ENCODE measurements at places on chromosomes 7 and 10.

- DNase-seq = no peak
Observed at GRCh38 chr7:2033586-2034135, 199.1 kb downstream of the MAD1L1 start.

DNA sequence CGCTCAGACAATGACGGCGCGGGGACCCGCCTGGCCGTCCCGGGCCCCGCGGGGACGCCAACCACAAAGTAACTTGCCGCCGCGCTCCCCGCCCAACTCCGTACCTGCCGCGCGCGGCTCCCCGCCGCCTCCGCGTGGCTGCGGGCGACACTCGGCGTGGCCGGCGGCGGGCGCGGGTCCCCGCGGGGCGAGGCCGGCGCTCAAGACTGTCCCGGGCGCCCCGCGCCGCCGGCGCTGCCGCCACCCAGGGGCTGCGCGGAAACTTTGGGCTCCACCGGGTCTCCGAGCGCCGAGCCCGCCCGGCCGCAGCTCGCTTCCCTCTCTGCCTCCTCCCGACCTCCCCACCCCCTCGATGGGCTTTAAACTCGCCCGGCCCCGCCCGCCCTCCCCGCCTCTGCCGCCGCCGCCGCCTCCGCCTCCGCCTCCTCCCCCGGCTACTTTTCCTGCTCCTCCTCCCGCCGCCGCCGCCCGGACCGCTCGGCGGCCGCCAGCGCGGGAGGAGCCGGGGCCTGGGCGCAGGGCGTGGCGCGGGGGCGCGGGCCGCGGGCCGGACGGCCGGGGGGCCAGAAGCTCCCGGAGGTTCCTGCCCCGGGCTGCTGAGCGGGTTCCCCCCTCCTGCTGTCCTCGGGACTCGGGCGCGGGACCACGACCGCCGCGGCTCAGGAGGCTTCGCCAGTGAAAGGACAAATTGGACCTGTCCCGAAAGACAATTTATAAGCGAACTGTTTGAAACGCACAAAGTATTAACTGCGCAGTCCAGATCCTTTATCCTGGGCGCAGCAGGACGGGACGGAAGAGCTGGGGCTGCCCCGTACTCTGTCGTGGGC lies 10.6 kb upstream of the GRB10 start:
- no peak for DNase-seq

- DNase-seq = no peak
Observed at GRCh38 chr10:91006752-91007346, 86.0 kb upstream of the ANKRD1 start.

GRCh38 chr7:125636320-125636962 lies 706.8 kb upstream of the POT1 start:
- DNase-seq = no peak

- no peak for DNase-seq
Observed at GRCh38 chr10:123429706-123430221, 236.4 kb upstream of the GPR26 start.

DNA sequence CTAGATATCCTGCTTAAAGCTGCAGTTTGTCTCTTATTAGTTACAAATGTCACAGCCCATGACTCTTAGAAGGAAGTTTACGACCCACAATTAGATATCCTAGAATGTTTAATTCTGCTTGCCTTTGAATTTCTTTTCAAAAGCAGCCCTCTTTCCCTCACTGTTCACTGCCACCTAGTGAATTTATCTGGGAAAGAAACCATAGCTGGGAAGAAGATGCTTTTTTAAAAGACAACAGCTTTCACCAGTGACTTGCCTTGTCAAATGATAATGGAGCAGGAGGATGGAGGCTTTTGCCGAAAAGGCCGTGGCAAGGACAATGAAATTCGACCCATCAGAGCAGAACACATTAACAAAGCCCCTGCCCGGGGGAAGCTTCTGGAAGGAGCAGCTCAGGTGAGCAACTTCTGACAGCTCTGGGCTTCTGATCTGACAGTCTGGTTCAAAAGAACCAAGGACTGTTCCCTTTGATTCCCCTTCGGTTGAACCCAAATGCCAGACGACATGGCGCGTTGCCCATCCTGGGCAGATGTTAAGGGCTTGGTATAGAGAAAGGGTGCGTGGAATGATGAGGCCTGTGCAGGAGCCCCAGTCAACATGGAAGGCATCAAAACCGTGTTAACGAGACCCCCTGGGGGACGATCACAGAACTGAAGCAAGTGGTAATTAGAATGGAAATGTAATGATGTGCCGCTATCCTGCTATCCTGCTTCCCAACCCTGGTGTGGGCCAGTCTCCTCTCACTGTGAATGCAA lies 236.8 kb downstream of the FRMD4A start:
- peak; percentile 24 for DNase-seq

- no peak for DNase-seq
Observed at GRCh38 chr7:123633553-123633952, 22.1 kb upstream of the LMOD2 start.

GRCh38 chr10:16993186-16993585 lies 136.4 kb downstream of the CUBN start:
- no peak for DNase-seq

DNA sequence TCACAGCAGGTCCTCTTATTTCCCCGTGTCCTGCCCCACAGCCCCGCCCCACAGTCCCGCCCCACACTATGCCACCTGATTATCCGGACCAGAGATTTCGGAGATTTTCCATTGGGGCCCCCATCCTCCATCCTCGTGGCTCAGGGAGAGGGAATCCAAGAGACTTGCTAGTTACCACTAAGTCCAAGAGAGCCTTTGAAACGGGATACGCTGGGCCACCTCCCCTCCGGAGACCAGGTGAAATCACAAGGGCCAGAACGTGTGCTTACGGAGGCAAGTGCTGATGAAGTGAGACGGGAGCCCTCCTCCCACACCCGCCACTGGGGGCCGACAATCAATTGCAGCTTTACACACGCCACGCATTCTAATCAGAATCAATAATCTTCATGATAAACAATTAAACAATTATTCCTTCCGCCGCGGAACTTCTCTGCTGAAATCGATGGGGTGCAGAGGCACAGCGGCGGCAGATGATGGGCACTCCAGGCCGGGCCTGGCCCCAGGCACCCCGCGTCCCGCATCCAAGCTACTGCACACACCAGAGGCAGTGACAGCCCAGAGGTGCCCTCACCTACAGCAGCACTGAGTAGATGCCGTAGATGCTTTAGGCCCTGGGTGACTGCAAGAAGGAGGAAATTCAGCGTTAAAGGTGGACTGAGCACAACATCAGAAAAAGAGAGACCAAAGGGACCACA lies 534.0 kb upstream of the FOXK1 start:
- DNase-seq = no peak

- DNase-seq = no peak
Observed at GRCh38 chr10:122849900-122850605, 4.4 kb upstream of the CUZD1 start.

- DNase-seq = no peak
Observed at GRCh38 chr10:557792-558328, 131.6 kb downstream of the DIP2C start.

- no peak for DNase-seq
Observed at GRCh38 chr10:60340973-60341372, 48.7 kb downstream of the ANK3 start.

GRCh38 chr7:53521638-53522184 lies 486.3 kb downstream of the POM121L12 start:
- no peak for DNase-seq

DNA sequence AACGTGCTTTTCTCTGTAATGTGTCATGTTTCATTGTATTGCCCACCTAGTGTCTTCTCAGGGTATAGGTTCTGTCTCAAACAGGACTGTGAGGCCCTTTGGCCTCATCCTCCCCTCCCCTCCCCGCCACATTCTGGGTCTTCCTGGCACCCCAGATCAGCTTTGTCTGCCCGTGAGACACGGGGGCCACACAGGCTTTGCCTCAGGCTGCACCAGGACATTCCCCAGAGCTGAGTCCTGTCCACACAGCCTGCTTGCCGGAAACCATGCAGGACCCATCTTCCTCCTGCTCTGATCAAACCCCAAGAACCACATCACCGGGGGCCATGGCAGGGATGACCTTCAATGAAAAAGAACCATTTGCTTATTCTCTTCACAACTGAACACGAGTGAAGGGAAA lies 18.6 kb downstream of the MAT1A start:
- no peak for DNase-seq

DNA sequence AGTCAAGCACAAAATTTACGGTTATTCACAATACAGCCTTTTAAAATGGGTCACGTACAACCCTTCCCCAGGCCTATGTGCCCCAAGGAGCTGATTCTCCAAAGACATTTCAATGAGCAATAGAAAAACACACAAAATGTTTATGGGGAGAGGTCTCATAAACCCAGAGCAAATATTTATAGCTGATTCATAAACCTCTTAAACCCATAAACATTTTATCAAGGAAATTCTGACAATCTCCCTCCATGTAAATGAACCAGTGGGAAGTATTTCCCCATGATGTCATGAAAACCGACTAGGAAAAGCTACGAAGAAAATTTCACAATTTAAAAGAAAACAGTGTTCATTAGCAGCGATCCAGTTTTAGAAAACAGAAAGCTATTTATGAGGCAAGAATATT lies 36.0 kb downstream of the SFMBT2 start:
- no peak for DNase-seq

DNA sequence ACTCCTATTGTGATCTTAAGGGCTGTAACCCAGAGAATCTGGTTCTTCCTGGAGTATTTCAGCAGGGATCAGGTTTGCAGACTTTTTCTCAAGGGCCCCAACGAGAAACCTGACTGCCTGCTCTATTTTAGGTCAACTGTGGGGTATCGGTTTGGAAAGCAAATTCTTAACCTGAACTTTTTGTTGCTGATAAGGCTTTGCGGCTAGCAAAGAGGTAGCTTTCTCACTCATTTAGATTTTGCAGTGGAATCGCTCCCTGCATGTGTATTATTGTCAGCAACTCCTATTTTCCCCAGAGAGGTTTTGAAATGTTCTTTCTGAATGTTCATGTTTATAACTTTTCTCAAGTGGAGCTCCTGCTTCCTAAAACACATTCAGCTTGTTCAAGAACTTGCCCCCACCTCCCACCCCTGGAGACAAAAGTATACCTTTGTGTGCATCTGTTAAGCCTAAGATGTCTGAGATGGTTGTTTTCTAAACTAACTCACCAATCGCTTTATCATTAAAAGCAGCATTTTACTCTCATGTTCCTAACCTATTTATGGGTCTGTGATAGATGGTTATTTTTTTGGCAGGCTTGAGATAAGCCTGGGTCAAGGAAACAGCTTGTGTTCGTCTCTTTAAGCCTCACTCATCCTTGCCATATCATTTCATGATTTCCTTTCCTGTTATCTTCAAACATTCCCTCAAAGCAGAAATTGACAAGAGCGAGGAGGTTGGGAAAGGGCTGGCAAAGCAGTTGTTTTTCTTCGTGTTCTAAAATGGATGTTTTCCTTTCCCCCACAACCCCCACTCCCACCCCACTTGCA lies 129.8 kb downstream of the BAMBI start:
- DNase-seq = no peak

DNA sequence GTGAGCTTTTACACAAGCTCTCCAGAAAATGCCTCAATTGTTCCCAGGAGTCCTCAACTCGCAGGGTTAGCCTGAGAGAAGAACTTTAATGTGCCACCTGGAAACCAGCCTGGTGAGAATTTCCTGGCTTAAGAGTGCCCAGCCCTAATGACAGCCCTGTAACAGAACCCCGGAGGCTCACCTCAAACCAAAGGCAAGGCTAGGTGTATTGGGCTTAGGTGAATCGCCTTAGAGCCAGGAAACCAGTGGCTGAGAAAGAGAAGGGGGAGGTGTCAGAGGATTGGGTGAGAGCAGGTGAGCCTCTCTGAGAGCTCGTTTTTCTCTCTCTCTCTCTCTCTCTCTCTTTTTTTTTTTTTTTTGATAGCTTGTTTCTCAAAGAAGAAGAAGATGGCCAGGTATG lies 7.3 kb downstream of the OCM2 start:
- DNase-seq = no peak

GRCh38 chr10:131569851-131570715 lies 258.6 kb upstream of the TCERG1L start:
- DNase-seq = no peak

GRCh38 chr10:44028384-44029137 lies 356.3 kb downstream of the CXCL12 start:
- DNase-seq = no peak

All from AG04450 (cell line).